ENCODE measurements at places on chromosomes 3 and 15.

DNA sequence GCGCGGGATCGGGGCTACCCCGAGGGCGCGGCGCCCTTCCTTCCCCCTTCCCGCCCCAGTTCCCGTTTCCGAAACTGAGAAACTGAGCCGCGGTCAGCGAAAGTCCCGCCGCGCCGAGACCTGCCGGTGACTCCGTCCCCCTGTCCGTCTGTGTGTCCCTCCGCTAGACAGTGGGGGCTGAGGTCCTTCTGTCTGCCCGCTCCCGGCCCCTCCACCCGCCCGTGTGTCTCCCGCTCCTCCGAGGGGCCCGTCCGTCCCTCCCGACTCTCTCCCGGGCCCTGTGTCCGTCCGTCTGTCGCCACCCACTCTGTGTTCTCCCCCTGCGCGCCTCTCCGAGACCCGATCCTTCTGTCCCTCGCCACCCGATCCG lies 426 bp downstream of the PRKCD start:
- no peak for DNase-seq

DNA sequence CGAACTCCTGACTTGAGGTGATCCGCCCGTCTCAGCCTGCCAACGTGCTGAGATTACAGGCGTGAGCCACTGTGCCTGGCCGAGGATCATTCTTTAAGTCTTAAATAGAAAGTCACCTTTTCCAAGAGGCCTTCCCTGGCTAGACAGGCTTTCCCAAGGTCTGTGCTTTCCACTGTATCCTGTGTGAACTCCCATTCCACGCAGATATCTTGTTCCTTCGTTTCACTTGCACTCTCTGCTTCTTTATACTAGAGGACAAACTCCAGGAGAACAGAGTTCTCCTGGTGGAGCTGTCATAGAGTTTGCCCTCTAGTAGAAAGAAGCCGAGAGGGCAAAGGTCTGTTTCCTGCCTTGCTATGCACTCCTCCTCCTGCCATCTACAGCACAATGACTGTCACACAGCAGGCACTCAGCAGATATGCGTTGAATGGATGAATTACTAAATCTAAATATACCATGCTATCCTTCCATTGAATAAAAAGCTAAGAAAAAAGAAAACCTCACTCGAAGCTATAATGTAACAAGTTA lies 211.2 kb downstream of the FOXP1 start:
- no peak for DNase-seq

DNA sequence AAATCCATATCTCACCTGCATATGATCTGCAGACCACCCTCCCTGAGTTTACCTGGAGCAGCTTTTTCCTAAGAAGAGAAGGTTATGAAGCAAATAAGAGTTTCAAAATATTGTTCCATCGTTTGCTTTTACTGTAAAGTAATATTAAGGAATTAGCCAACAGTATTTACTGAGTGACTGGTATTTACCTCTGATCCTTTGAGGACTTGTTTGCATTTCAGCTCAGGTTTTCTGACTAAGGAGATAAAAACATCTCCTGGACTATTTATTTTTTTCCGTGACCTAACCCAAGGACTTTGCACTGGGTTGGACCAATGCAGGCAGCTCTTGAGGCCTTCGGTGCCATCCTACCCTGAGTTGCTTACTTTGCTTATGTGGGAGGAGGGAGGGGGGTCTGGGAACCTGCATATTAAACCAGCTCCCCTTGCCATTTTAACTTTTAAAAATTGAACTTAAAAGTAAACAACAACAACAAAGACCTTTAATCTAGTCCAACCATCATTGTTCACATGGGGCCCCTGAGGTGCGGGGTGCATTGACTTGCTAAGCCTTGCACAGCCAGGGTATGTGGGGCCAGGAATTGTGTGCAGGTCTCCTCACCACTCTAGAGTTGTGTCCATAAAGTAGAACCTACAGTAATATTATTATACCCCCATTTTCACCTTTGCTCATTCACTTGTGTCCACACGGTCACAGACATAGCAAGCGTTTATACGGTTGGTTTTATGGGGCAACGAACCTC lies 39.3 kb downstream of the TRAK1 start:
- no peak for DNase-seq

DNA sequence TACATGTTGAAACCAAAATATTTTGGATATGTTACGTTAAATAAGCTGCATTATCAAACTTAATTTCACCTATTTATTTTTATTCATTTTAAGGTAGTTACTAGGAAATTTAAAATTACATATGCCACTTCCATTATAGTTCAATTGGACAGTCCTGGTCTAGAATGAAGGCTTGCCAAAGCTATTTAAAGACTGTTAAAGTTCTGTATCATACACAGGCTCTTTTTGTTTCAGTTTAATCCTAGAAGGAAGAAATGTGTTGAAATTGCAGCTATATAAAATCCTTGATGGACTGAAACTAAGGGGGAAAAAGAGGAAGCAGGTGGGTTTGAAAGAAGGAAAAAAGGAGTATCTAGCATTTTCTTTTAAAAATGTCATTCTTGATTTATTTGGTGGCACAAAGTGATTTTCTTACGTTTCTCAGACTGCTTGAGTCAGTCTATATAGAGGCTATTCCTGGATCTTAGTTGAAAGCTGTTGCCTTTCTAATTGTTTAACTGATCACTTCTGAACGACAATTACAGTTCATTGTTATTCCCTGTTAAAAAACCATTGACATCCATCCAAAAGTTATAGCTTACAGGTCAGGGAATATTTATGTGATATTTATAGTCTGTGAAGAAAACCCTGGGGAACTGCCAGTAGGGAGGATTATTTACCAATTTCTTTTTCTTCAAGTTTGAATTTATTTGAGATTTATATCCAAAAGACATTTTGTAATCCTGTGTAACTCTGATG lies 195.0 kb downstream of the RORA start:
- DNase-seq: no peak

DNA sequence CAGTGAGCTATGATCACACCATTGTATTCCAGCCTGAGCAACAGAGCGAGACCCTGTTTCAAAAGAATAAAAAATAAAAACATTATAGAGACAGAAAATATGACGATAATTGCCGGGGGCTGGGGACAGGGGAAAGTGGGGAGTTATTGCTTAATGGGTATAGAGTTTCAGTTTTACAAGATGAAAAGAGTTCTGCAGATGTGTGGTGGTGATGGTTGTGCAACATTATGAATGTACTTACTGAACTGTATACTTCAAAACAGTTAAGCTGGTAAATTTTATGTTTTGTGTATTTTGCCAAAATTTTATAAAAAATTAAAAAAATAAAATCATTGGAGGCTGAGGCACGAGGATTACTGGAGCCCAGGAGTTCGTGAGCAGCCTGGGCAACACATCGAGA lies 24.8 kb upstream of the ZNF774 start:
- no peak for DNase-seq

DNA sequence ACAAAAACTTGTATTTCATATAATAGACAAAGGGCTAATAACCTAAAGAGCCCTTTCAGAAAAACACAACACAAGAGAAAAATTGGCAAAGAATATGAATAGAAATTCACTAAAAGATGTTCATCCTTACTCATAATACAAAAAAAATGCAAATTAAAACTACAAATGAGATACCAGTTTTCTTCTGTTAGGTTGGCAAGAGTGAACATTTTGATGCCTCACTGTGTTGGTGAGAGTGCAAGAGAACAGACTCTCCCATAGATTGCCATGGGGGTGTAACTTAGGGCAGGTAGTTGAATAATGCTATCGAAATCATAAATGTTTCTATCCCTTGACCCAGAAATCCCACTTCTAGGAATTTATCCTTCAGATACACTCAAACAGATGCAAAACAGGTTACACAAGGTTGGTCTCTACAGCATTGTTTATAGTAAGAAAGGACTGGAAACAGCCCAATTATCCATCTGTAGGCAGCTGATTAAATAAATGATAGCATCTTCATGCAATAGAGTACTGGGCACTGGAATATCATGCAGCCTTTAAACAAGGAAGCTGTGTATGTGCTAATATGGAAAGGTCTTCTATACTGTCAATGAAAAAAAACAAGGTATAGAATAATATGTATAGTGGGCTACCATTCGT lies 146.3 kb downstream of the TLE3 start:
- DNase-seq: no peak

- DNase-seq: no peak
Observed at GRCh38 chr3:1902416-1902815, 196.2 kb upstream of the CNTN4 start.

GRCh38 chr3:17151598-17152373 lies 267.0 kb downstream of the PLCL2 start:
- peak; percentile 25 for DNase-seq

- no peak for DNase-seq
Observed at GRCh38 chr15:100862162-100862561, 17.5 kb upstream of the ALDH1A3 start.

- DNase-seq: no peak
Observed at GRCh38 chr3:171001957-171002694, 24.4 kb downstream of the SLC2A2 start.

DNA sequence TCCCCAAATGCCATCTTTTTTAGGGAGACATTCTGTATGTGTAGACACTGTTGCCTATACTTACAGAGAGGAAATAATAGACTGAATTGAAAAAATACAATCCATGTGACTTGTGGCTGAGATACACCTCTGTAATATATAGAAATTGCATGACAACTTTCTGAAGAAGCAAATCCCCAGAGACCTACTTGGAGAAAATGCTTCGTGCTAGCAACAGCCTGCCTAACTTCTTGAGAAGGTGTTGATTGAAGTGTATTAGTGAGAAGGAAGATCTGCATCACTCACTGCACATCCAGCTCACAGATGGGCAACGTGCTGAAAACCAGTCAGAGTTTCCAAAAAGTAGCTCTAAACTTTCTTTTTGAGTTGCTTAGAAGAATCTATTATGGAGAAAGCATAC lies 404.1 kb downstream of the EPHB1 start:
- no peak for DNase-seq

GRCh38 chr3:165827883-165828282 lies 9.3 kb downstream of the BCHE start:
- DNase-seq: no peak

DNA sequence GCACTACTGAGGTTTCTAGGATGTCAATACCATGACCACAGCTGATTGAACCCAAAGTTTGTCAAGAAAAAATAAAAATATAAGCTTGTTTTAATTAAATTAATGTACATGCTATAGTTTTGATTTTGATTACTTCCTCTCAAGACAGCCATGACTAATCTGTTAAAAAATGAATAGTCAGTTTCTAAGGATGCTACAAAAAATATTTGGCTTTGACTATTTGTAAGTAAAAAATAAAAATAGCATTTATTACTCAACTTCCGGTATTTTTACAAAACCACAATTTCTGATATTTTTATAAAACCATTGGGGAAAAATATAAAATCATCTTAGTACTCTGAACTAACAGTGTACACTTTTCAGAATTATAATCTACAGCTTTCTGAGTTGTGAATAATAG lies 12.1 kb upstream of the TEX9 start:
- DNase-seq: no peak

- DNase-seq: no peak
Observed at GRCh38 chr3:30076899-30077298, 529.5 kb upstream of the TGFBR2 start.

GRCh38 chr3:48656841-48657281 lies 5.8 kb downstream of the CELSR3 start:
- peak; percentile 45 for DNase-seq

DNA sequence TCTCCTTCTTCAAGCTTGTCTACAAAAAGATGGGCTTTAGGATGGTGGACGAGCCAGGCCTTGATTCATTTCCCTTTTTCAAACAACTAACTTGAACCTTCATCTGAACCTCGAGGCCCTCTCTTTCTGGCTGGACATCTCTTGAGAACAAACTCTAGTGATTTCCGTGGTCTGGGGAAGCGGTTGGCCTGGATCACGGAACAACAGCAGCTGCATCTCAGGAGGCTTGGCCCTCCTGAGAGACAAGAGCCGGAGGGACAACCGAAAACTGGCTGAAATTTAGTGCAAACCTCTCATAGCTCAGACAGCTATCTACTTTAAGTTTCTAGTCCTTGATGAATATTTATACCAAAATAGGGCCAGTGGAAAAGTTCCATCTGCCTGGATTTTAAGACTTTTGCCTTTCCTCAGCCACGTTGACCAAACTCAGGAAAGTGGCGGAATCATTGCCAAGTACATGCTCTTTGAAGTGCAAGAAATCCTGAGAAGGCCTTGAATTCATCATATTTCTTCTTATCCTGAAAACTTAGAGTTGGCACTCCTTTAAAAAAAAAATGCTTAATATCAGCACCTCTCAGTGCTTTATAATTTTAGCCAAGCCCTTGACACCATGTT lies 14.5 kb downstream of the LMCD1 start:
- no peak for DNase-seq

DNA sequence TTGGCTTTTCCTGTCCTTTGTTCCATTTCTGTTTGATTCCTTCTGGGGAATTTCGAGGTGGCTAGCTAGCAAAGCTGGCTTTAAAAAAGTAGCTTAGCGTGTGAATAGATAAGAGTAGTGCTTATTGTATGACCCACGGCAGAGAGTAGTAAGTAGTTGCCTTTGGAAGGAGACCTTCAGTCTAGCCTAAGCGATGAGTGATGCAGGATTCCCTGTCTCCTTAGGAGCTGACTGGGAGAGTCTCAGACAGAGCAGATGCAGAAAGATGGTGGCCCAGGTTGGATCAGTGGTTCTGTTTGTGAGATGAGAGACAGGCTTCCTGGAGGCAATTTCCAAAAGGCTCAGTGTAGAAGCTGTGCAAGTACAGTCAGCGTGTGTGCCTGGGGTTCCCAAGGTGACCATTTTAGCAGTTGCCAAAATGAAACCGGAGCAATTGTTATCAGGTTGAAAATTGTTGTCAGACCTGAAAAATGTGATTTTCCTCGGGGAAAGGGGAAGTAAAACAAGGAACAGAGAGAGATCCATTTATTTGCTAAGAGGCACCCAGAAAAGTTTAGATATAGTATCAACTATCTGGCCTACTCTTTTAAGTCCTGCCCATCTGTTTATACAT lies 681 bp upstream of the IL5RA start:
- no peak for DNase-seq

DNA sequence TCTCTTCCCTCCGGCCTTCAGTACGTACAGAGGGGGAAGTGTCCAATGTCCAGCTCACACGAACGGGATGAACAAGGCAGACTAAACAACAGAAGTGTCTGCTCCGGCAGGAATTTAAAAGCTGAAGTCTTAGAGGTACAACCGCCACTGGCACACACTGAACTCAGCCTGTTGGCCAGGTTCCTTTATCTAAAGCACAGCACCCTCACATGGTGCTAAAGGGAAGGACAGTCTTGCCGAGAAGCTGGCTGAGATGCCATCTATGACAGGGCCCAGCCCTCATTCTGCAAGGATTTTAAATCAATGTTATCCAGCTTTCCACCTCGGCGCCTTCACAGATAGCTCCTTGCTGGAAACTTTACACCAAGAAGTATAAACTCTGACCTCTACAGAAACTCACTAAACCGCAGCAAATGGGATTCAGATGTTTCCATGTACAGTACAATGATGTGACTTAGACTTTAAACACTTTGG lies 2.8 kb downstream of the ADAMTS17 start:
- DNase-seq: no peak

GRCh38 chr3:73148682-73149081 lies 87.2 kb downstream of the EBLN2 start:
- DNase-seq: no peak

Data from CMK (cell line).